ENCODE measurements at places on chromosomes 2 and 18. TPM values are rescaled to one million over a fixed set of nuclear protein-coding genes. Genes with fewer than 3 reads are reported as not detected.
A peak's percentile ranks its signal among the peaks of the same experiment; 100 is the strongest.

The LAMA3 gene
- 14.9 TPM for total RNA-seq

The KIAA1328 gene
- total RNA-seq = 51.2 TPM

DNA sequence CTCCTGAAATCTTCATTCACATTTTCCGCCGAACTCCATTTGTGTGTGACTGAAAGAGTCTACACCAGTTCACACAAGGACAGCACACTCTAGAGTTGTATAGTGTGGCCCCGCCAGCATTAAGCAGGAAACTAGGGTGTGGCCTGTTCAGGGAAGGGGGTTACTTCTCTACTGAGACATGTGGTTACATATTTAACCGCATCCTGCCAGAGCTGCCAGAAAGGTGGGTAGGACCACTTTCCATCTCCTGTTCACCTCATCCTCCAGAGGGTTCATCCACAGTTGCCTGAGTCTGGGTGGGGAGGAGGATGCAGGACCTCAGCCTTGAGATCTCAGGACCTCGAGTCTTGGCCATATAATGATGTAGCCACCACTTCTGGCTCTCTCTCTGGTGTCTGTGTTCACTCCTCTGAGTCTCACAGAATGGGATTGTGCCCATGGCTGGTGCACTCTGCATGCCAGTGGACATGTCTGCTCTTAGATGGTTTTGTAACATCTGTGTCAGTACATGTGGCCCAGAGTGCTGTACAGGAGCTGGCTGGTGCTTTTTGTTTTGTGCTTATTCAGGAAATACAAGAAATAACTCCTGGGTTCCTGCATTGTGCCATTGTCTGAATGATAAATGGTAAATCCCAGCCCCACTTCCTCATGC, 7.7 kb upstream of the SP140L start:
- peak overlapping the region; percentile 10 for H3K4me3 ChIP-seq
- no peak for DNase-seq
- H3K36me3 ChIP-seq = no peaks in the 10 kb centered on the region
- H3K27me3 ChIP-seq = no peaks in the 10 kb centered on the region

The CNTNAP5 gene
- total RNA-seq = not detected

GRCh38 chr2:15732341-15733077, 140.8 kb downstream of the DDX1 start:
- H3K27ac ChIP-seq = no peak overlapping the region
- H3K4me3 ChIP-seq = no peak overlapping the region
- DNase-seq = no peak
- H3K27me3 ChIP-seq = no peaks in the 10 kb centered on the region
- no peaks in the 10 kb centered on the region for H3K4me1 ChIP-seq

GRCh38 chr2:197332641-197333040, 22.1 kb upstream of the ANKRD44 start:
- no peak overlapping the region for H3K4me3 ChIP-seq
- H3K27me3 ChIP-seq = no peaks in the 10 kb centered on the region
- H3K36me3 ChIP-seq = no peaks in the 10 kb centered on the region
- H3K4me1 ChIP-seq = no peaks in the 10 kb centered on the region

- no peaks in the 10 kb centered on the region for H3K4me1 ChIP-seq
- no peak for DNase-seq
- H3K36me3 ChIP-seq = no peaks in the 10 kb centered on the region
- H3K4me3 ChIP-seq = no peak overlapping the region
These were observed 393.5 kb downstream of the MTX2 start for GRCh38 chr2:176662753-176663152.

DNA sequence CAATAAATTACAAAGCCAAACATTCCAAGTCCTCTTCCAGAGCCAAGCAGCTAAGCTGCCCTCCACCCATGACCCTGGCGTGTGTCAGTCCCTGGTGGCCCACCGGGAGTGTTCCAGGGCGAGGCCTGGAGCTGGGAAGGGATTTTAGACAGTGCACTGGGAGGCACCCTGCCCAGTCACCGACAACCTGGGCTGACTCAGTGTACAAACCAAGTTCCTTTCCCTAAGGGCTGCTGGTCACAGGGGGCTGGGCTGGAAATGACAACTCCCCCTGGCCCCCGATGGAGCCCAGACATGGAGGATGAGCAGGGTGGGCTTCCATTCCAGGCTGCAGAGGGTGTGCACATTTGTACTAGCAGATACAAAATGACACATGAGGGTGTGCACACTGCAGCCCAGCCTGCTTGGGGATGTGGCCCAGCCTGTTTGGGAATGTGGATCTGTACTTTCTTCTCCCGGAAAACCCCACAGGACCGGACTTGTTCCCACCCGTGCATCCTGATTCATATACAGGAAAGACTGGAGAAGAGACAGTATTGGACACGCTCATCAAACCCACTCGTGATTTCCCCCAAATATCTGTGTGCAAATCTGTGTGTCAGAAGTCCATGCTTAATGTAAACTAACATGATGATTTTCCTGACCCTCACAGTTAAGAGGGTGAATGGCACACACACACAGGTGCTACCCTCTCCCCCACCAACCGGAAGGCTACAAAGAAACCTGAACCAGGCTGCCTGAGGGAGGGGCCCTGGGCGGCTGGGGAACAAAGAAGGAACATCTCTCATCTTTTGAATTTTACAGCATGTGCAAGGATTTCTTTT, 58.9 kb downstream of the NDUFA10 start:
- H3K27me3 ChIP-seq = no peaks in the 10 kb centered on the region
- H3K27ac ChIP-seq = no peak overlapping the region
- H3K4me3 ChIP-seq = no peak overlapping the region
- peaks cover 86% of the 10 kb centered on the region for H3K36me3 ChIP-seq
- no peaks in the 10 kb centered on the region for H3K4me1 ChIP-seq

The DCTN1 gene
- 139 TPM for total RNA-seq

The MSTN gene
- total RNA-seq = not detected

DNA sequence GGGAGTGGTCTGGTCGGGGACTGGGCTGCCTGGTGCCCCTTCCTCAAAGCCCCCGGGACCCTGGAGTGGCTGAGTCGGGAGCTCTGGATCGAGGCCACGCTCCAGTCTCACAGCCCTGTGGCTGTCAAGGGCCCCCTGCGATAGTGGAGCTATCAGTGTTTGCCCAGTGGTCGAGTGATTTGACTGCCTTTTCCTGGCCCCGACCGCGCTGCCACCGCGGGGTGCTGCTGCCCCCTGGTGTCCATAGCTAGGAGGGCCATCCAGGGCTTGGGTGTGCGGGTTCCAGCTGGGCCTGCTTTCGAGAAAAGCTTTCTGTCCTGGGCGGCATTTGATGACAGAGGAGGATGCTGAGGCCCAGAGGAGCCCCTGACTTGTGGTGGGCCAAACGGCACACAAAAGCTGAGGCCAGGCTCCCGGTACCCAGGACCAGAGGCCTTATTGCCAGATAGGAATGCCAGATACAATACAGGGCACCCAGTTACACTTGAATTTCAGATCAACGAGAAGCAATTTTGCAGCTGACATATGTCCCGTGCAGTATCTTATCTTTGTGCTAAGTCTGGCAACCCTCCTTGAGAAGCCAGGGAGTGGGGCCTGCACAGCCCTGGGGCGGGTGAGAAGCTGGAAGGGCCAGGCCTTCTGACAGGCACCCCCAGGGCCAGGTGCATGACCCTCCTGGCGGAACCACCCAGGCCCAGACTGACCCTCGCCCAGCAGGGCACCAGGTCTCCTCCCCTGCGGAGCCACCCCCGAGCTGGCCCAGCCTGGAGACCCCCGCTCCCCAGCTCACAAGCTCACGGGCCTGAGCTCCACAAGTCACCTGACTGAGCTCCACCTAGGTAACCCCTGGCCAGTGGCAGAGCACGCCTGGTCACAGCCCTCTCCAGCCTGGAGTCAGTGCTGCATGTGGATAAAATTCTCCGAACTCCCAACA, 13.0 kb downstream of the ODC1 start:
- H3K4me3 ChIP-seq = no peak overlapping the region
- no peaks in the 10 kb centered on the region for H3K36me3 ChIP-seq
- no peaks in the 10 kb centered on the region for H3K27me3 ChIP-seq
- H3K27ac ChIP-seq = no peak overlapping the region

GRCh38 chr2:134268265-134268664, 14.4 kb downstream of the MGAT5 start:
- no peak overlapping the region for H3K27ac ChIP-seq
- DNase-seq = no peak
- H3K4me3 ChIP-seq = no peak overlapping the region
- H3K4me1 ChIP-seq = no peaks in the 10 kb centered on the region
- no peaks in the 10 kb centered on the region for H3K27me3 ChIP-seq
- H3K36me3 ChIP-seq = no peaks in the 10 kb centered on the region

- no peak for DNase-seq
- no peaks in the 10 kb centered on the region for H3K27me3 ChIP-seq
- H3K36me3 ChIP-seq = no peaks in the 10 kb centered on the region
- H3K27ac ChIP-seq = peak overlapping the region; percentile 81
- no peak overlapping the region for H3K4me3 ChIP-seq
These were observed 55.7 kb downstream of the DNMT3A start for GRCh38 chr2:25286025-25286400.

GRCh38 chr18:74392323-74392722, 64.8 kb downstream of the DIPK1C start:
- no peaks in the 10 kb centered on the region for H3K4me1 ChIP-seq
- H3K36me3 ChIP-seq = no peaks in the 10 kb centered on the region
- H3K4me3 ChIP-seq = no peak overlapping the region
- H3K27me3 ChIP-seq = no peaks in the 10 kb centered on the region
- DNase-seq = no peak

The ZEB2 gene
- total RNA-seq = 149 TPM

The GLI2 gene
- total RNA-seq = 0.95 TPM

- no peaks in the 10 kb centered on the region for H3K36me3 ChIP-seq
- H3K27ac ChIP-seq = no peak overlapping the region
- no peaks in the 10 kb centered on the region for H3K27me3 ChIP-seq
- DNase-seq = no peak
These were observed 172.4 kb downstream of the FBXO15 start for GRCh38 chr18:73975266-73975665.

- H3K4me1 ChIP-seq = no peaks in the 10 kb centered on the region
- H3K27ac ChIP-seq = no peak overlapping the region
- peak; percentile 60 for DNase-seq
- no peaks in the 10 kb centered on the region for H3K36me3 ChIP-seq
These were observed 36.8 kb downstream of the KCNIP3 start for GRCh38 chr2:95333888-95334338.

DNA sequence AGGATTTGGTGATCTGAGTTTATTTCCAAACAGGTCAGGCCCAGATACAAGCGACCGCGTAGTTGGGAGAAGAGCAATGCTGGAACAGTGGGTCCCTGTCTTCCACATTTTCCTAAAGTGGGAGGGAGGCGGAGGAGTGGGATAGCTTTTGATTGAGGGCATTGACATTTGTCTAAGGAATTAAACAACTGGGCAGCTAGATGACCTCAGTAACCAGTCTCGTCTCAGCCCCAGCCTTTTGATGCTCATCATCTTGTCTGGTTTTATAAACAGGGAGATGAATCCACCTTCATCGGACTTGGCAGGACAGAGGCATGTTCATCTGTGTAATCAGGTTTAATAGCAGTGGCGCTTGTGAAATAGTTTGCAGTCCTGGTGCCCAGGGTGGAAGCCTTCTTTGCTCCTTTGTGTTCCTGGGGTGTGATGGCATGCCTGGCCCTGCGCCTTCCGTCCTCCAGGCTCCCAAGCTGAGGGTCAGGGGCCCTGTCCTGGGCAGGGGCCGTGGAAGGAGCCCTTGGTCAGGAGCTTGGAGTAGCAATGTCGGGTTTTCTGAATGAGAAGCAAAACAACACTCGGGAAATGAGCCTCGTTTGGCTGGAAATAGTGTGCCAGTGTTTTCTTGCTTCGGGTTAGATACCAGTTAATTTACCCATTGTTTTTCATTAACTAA, 193.8 kb downstream of the FAM210A start:
- H3K4me3 ChIP-seq = no peak overlapping the region
- no peaks in the 10 kb centered on the region for H3K27me3 ChIP-seq
- H3K36me3 ChIP-seq = no peaks in the 10 kb centered on the region
- no peaks in the 10 kb centered on the region for H3K4me1 ChIP-seq

- H3K4me1 ChIP-seq = peaks cover 15% of the 10 kb centered on the region
These were observed 83.9 kb upstream of the PKDCC start for GRCh38 chr2:41963661-41964525.

GRCh38 chr2:47323009-47323821, 79.7 kb upstream of the MSH2 start:
- no peaks in the 10 kb centered on the region for H3K4me1 ChIP-seq
- no peaks in the 10 kb centered on the region for H3K27me3 ChIP-seq
- H3K27ac ChIP-seq = peak overlapping the region; percentile 21
- H3K36me3 ChIP-seq = no peaks in the 10 kb centered on the region
- no peak overlapping the region for H3K4me3 ChIP-seq

GRCh38 chr2:232636788-232637420, 3.5 kb downstream of the EFHD1 start:
- DNase-seq = no peak
- no peak overlapping the region for H3K27ac ChIP-seq
- no peaks in the 10 kb centered on the region for H3K36me3 ChIP-seq
- no peaks in the 10 kb centered on the region for H3K4me1 ChIP-seq

DNA sequence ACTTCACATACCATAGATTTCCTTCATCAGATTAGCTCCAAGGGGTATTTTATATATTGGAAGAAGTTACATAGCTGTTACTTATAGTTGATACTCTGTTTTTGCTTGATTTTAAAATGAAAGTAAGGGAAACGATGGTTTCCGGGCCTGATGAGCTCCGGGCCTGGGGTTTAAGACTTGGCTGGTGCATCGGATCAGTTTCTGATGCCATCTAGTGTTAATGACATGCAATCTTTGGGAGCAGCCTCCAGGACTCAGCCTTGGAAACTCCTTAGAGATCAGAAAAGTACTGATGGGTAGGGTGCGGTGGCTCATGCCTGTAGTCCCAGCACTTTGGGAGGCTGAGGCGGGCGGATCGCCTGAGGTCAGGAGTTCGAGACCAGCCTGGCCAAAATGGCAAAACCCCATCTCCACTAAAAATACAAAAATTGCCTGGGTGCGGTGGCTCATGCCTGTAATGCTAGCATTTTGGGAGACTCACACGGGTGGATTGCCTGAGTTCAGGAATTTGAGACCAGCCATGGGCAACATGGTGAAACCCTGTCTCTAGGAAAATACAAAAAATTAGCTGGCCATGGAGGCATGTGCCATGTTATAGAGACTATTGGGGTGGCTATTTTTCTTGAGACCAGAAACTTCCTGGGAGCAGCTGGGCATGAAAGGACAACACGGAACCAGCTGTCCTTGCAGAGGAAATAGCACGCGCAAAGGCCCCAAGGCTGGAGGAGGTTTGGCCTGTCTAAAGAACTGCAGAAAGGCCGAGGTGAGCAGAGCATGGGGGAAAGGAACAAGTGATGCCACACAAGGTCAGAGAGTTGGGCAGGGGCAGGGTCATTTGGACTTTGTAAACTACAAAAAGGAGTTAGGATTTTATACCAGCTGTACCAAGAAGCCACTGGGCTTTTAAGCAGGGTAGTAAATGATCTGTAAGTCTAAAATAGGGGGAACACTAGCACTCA, 46.9 kb upstream of the CNOT11 start:
- peak overlapping the region; percentile 42 for H3K4me3 ChIP-seq
- DNase-seq = peak; percentile 44
- H3K27me3 ChIP-seq = no peaks in the 10 kb centered on the region
- no peaks in the 10 kb centered on the region for H3K4me1 ChIP-seq
